ENCODE measurements at places on chromosomes 7 and 10.

DNA sequence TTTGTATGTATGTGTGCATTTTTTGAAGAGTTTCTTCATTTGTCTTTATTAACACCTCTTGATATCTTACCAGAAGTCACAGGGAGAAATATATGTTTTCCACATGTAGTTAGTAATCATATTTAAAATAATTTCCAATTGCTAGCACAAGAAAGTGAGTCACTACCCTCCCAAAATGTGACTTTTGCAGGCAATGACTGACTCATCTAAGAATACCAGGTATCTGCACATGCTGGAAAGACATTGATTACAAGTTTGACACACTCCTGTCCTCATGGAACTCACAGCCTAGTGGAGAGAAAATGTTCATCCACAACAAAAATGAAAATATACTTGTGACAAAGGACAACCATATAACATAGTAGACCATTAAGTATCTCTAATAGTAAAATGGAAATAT lies 82.9 kb downstream of the SEMA3D start:
- no peak for DNase-seq

- DNase-seq: no peak
Measured at GRCh38 chr7:7746458-7746857, 28.1 kb upstream of the RPA3 start.

GRCh38 chr7:4830176-4830575 lies 31.7 kb downstream of the PAPOLB start:
- peak; percentile 24 for DNase-seq

- no peak for DNase-seq
Measured at GRCh38 chr7:30936650-30937245, 25.1 kb downstream of the AQP1 start.

DNA sequence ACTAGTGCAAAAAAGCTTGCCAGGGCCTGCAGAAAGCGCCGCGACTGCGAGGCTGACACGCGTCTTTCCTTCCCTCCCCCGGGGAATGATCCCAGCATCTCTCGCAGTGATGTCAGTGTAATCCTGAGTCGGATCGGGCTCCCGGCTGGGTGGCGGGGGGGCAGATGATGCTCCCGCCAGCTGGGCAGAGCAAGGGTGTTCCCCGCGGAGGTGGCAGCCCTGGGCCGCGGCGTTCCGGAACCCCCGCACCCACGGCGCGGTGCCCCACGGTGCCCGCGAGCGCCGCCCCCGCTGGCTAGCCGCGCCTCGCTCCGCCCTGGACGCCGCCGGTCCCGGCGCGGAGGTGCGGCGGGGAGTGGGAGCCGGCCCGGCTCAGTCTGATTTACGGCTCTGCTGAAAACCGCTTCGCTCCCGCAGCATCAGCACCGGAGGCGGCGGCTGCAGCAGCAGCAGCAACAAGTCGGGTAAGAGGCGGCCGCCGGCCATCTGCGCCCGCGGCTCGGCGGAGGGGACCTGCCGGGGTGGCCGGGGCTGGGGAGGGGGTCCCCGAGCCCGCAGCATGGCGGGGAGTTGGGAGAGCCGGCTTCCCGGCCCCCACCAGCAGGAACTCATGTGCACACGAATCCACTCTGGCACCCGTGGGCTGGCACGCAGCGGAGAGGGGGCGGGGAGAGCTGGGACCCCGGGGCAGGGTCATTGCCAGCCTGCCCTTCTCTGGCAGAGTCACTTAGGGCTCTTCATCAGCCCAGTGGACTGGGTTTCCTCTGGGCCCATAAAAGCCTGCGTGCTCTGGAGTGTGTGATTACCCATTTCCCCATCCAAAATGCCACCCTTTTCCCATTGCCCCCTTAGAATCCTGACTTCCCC lies at the start of gene ZNF365:
ZNF365 (plus strand) TSS at position 375 of the 867 bp plus-strand sequence. CDS start 1,825 bp downstream, outside the sequence.
- DNase-seq: peak; percentile 3

DNA sequence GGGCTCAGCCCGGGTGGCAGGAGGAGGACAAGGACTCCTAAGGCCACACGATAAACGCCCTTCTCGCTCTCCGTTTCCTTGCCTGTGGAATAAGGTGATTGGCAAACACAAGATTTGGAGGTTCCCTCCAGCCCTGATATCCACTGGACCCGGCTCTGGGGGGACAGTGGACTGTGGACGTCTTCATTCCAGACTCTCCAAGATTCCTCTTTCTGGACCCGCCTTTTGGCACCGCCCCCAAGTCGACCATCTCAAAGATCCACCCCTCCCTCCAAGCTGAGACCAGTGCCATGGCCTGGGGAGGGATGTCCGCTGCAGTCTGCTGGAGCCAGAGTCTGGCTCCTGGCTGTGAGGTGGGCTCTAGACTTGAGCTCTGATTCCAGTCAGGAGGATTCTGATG lies 23.6 kb downstream of the ZNF783 start:
- no peak for DNase-seq

GRCh38 chr7:11083214-11083568 lies 109.5 kb downstream of the PHF14 start:
- DNase-seq: no peak

- no peak for DNase-seq
Measured at GRCh38 chr10:72557362-72557761, 68.5 kb downstream of the MICU1 start.

GRCh38 chr10:97230146-97230545 lies 44.4 kb upstream of the SLIT1 start:
- no peak for DNase-seq

- DNase-seq: no peak
Measured at GRCh38 chr10:118754229-118754555, 578 bp downstream of the CACUL1 start.

GRCh38 chr7:2069472-2069860 lies 163.3 kb downstream of the MAD1L1 start:
- no peak for DNase-seq

DNA sequence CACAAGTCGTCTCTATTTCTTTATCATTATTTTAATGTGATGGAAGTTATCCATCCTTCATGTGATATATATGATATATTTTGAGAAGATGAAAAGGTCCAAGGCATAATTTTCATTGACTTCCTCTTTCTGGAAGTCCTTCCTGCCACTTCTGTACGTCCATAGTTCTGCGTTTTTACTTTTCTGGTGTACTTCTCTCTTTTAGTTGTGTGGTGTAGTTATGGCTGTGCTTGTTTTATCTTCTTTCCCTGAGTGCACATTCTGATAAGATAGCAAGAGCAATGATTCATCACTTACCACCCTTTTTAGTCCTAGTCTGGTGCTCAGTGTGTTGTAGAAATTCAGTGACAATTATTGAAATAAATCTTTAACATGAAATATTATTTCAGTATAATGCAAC lies 231.3 kb upstream of the FERD3L start:
- no peak for DNase-seq

DNA sequence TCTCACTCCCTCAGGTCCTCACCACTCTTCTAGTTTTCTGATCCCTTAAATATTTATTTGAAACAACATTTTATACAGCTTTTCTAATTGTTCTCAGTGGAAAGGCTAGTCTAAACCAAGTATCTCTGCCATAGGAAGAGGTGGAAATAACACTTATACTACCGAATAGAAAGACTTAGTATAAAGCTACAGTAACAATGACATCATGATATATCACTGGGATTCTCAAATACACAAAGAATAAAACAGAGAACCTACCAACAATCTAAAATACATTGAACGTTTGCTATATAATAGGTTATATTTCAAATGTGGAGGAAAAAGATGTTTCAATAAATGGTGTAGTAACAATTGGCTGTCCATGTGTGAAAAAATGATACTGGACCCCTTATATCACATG lies 142.9 kb downstream of the KMT2C start:
- DNase-seq: no peak

DNA sequence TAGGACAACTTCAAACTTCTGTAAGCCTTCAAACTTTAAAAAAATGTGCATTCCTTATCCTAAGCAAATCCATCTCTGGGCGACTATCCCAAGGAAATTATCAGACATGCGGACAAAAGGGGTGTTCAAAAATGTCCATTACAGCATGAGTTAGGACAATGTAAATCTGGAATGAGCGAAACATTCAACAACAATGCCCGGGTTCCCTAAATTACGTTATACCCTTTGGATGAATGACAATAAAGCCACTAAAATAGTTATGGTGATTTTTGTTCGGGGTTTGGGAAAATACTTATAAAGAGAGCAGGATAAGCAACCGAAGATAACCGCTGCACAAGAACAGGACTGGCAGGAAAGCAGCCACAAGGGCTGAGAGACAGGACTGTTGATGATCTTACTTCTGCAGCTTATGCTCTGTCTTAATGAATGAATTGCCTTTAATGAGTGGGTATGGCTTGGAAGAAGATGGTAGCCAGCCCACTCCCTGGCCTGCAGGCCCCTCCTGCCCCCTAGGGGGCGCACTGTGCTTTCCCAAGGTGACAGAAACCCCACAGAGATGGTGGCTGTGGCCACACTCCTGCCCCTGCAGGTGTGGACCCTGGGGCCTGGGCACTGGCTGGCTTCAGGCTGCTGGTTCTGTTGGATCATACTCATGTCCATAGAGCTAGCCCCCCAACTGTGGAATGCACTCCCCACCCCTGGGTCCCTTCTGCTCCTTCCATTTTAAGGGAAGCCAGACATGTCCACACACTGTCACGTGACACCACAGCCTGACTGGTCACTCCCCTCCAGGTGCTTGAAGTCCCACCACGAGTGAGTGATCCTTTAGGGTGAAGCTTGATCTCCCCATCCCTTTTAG lies 45.0 kb downstream of the ZCCHC24 start:
- DNase-seq: peak; percentile 15

GRCh38 chr7:73999664-74000435 lies 28.1 kb upstream of the ELN start:
- DNase-seq: no peak

GRCh38 chr10:112926906-112927688 lies 22.9 kb upstream of the TCF7L2 start:
- DNase-seq: no peak

DNA sequence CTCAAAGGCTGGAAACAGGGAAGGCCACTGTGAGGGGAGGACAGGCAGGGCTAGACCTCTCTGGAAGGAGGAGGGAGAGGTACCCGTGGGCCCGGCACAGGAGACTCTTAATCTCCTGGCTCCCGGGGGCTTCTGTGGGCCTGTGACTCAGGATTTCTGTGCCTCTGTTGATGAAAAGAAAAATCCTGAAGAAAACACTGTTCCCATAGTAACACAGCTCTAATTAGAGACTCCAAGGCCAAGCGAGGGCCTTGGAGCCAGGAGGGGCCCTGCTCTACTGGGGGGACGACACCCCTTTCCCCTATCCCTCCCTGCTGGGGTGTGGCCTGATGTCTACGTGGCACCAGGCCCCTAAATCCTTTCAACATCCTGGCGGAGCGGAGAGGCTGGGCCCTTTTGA lies 174.1 kb upstream of the TNRC18 start:
- DNase-seq: no peak

DNA sequence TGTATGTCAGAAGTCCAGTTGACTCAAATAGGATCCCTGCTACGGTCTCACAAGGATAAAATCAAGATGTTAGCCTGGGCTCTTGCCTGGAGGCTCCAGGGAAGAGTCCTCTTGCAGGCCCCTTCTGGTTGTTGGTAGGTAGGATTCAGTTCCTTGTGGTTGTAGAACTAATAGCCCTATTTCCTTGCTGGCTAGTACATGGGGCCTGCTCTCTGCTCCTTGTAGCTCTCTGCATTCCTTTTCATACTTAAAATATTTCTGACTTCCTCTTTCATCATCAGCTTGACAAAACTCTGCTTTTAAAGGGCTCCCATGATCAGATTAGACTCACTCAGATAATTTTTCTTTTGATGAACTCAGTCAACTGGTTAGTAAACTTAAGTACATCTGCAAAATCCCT lies 756.7 kb downstream of the GATA3 start:
- DNase-seq: no peak

DNA sequence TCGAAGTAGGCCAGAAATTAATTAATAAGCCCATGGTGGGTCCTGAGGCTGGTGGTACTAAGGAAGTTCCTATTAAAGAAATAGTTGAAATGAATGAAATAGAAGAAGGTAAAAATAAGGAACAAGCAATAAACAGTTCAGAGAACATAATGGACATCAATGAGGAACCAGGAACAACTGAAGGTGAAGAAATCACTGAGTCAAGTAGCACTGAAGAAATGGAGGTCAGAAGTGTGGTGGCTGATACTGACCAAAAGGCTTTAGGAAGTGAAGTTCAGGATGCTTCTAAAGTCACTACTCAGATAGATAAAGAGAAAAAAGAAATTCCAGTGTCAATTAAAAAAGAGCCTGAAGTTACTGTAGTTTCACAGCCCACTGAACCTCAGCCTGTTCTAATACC lies 36.0 kb downstream of the SLK start:
- DNase-seq: no peak

DNA sequence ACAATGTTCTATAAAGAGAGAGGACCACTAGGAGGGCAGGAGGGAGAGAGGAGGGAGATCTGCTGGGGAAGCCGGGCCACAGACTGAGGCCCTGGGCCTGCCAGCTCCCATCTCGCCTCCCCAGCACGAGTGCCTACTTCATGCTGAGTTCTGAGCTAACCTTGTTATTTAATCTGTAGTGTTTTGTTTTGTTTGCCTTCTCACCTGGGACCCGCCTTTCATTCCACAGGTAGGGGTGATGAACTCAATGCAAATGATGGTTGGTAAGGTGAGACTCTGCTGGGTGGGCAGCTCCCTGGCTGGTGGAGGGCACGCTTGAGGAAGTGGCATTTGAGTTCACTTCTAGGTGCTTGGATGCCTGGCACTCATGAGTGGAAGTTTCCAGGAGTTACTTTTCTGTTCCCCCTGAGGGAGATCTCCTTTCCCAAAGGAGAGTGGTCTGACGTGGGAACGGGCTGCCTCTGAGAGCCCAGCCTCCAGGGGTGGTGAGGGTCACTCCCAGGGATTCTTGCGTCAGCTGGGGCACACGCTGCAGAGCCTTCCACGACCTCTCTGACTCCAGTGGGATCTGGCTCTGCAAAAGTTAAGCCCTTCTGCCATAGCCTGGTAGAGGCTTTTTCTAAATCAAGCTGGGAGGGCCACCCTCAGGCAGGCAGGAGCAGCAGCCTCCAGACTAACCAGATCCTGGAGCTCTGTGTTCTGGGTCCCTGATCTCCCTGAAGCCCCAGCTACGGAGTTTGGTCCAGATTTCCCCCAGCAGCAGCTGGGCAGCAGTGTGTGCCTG lies 22.4 kb downstream of the UBTD1 start:
- no peak for DNase-seq

DNA sequence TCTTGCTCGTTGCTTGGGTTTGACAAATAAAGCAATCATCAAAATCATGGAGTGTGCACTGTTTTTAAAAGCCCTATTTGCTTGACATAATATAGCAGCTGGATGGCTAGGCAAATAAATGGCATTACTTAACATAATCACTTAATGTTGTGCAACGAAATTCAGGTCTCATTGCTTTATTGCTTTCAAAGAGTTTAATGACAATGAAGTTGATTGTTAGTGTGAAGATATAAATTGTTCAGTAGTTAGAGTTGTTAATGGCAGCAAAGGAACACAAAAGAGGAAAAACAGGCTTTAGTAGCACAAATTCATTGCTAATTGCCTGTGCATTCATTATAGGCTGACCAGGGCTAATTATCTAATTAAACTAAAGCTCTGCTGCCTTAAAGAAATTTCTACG lies 7.6 kb upstream of the ADO start:
- no peak for DNase-seq
